ENCODE measurements at places on chromosomes 5 and 9.

DNA sequence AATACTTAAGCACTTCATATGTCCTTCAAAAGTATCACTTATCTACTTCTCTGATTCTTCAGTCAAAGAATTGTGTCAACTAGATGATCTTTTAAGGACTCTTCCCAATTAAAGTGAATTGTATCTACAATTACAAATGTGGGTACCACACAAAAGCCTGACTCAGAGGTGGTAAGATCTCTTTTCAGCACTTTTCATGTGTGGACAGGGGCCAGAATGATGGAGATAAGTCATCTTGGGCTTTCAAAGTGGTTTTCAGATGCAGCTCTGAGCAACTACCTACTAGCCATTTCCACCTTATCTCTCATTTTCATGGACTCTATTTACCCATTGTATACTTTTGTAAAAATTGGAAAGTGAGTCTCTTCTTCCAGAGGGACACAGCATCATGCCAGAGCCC is 8.4 kb downstream of the COX7C start:
- no peak for DNase-seq

- DNase-seq = peak; percentile 40
Measured at GRCh38 chr5:149474198-149474597, 77.0 kb downstream of the CSNK1A1 start.

DNA sequence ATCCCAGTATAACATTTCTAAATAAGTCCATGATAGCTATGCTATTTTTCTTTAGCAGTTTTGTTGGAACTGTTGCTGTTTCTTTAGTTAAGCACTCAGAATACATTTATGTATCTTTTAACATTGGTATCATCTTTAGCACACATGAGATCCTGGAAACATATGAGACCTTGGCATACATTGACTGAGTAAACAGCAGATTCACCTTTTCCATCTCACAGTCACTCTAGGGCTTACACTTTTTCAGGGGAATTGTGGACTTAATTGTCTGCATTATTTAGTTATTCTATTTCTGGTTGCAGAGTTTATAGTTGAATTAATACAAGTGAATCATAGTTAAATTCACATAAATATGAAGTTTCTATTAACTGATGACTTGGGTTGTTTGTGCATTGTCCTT is 70.1 kb downstream of the COMMD10 start:
- DNase-seq = no peak

- DNase-seq = no peak
Measured at GRCh38 chr9:134175808-134176598, 11.6 kb upstream of the RNU6ATAC start.

- no peak for DNase-seq
Measured at GRCh38 chr5:92637960-92638359, 943.1 kb downstream of the NR2F1-AS1 start.

- DNase-seq = no peak
Measured at GRCh38 chr9:95074632-95075031, 242.9 kb downstream of the FANCC start.

DNA sequence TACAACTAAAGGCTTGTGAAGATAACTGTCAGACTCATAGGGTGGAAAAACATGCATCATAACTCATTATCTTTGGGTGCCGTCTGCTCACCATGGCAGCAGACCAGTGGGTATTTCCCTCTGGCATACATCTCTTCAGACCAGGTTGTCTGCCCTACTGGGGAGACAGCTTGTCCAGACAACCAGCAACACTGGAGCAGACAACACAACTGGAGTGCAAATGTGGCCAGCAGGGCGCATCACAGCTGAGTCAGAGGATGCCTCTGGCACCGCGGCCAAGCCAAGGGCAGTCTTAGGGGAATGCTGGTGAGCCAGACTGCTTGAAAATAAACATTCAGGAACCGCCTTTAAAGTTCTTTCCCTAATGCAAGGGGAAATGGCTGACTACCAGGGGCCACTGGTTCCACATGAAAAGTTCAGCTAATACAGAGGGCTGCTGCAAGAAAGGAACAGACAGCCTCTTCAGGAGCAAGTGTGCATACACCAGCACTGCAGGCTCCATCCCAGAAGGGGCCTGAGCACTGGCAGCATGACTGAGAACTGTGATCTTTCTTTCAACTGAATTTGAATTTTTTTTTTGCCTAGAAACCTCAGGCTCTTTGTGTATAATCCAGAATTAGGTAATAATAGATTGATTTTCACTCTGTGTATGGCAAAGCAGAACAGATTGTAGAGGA is 77.3 kb downstream of the MAMDC2 start:
- DNase-seq = peak; percentile 96

DNA sequence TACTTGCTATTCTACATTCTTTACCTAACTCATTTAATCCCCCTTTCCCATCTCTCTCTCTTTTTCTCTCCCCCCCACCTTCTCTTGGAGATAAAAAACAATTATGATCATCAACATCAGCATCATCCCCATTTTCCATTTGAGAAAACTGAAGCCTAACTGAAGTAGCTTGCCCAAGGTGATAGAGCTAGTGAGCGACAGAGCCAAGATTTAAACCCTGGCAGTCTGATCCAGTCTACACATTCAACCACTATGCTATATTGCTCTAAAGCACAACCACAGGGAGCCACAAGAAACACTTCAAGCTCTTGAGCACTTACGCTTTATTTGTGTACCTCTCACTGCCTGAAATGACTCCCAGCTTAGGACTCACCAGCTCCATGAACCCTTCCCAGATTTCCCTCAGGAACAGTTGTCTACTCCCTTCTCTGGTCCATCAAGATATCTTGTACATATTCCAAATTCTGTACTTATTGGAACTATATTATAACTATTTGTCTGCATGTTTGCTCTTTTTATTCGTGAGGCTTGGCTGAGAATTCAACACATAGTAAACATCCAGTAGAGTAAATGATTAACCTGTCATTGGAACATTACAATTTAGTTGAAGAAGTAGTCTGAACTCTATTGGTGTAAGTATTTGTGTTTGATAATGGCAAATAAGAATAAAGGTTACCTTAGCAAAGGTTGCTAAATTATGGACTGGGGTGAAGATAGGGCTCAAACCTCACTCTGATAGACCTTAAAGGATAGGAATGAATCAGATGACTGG is 164.8 kb downstream of the EFNA5 start:
- no peak for DNase-seq

DNA sequence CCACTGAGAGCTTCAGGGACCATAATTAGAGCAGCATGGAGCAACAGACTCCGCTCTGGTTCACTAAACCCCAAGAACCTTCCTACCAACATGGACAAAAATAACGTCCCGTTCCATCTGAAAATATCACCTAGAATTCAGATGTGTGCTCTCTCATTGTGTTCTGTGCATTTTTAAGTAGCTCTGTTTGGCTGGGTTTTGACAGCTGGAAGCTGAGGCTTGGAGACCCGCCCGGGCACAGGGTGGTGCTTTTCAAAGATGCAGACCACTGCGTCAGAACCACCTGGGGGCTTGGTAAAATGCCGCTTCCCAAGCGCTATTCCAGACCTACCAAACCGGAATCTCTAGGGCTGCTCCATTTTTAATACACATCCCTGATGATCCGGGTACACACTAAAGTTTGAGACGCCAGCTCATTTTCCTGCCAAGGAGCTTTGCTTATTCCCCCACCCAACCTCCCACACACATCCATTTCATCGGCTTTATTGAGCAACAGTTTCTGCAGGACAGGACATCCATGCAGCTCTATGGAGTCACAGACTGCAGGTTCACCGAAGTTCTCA is 104.8 kb downstream of the GABBR2 start:
- DNase-seq = peak; percentile 74

- no peak for DNase-seq
Measured at GRCh38 chr9:11779971-11780370, 913.2 kb upstream of the TYRP1 start.

DNA sequence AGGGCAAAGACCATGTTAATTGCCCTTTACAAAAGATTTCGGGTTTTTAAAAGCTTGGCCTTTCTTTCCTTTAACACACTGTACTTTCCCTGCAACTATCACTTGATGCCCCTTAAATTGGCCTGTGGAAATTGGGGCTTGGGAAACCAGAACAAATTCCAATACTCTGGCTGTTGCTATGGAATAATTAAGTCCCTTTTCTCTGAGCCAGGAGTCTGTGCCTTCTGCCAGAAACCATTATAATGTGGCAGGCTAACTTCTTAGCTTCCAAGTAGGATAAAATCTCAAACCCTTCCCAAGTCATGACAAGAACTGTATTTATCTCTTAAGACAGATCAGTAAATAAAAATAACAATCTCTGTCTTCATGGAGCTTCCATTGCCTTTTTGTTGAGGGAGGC is 1.1 kb upstream of the SPINK1 start:
- no peak for DNase-seq

- DNase-seq = no peak
Measured at GRCh38 chr5:177445052-177445916, 1.3 kb upstream of the PRR7 start.

DNA sequence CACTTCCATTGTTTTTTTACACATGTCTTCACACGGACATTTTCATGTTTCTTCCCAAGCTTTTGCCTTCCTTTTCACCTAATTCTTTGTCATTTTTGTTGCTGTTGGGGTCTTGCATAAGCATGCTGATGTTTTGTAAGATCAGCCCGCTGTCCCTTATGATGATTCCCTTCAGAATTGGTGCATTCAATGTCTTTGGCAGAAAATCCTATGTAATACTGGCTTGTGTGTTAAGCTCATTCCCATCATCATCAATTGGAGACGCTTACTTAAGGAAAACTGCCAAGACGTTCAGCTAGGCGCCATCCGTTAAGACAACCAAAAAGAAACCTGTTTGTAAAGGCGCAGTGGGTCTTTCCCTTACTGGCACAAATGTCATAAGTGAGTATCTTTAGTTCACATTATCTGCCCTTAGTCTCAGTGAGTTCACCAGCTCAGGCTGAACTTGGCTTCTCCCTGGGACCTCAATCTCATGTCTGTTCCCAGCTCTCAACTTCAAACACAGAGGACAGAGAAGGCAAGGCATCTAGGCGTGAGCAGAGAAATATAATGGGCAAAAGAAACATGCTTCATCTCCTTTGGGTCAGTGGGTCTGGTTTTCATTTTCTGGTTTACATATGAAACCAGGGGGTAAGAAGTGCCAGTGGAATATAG is 97.9 kb downstream of the EFNA5 start:
- no peak for DNase-seq

DNA sequence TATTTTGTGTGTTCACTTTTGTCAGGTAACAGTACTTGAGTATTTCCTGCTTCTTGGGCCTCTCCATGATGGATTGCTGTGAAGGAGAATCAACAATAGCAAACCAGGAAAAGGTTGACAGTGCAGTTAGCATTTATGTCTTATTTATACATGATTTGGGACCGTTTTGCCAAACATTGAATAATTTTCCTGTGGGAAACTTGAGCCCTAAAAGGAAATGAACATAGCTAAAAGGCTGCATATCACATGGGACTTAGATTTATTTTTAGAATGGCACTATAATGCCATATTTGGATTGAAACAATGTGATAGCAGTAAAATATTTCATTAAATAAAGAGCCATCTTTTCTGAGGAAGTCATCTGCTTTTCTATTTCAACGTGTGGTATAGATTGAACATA is 15.3 kb downstream of the GPR21 start:
- DNase-seq = peak; percentile 40

DNA sequence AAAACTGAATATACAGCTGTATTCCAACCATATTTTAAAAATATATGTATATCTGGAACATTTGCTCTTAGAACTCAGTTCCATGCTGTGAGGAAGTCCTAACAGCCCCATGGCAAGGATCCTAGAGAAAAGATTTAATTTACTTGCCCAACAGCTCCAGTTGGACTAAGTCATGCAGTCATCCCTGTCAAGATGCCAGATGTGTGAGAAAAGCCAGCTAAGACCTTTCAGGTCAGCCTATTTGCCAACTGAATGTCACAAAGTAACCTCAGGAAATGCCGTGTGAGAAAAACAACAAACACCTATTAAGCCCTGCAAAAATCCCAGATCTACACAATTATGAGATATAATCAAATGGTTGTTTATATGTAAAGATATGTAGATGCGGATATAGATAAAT is 416.3 kb downstream of the NR2F1-AS1 start:
- DNase-seq = peak; percentile 94

DNA sequence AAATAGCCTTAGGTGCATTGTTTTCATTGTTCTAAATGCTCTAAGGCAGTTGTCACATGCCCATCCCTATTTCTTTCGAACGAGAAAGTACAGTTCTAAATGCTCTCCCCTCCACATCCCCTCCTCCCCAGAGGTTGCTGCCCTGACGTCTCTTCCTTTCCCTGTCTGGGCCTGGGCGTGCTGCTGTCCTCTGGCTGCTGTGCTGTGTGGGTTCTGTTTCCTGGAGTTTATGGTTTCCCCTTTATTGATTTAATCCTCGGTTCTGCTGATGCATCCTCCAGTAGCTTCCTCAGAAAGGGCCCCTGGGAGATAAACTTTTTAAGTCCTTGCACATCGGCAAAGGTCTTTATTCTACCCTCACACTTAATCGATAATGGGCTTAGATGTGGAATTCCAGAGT is 48.8 kb downstream of the MVB12B start:
- DNase-seq = peak; percentile 32

GRCh38 chr5:97078958-97079743 is 63.3 kb downstream of the LIX1 start:
- peak; percentile 89 for DNase-seq

- no peak for DNase-seq
Measured at GRCh38 chr9:89877051-89878002, 272.5 kb downstream of the GADD45G start.

DNA sequence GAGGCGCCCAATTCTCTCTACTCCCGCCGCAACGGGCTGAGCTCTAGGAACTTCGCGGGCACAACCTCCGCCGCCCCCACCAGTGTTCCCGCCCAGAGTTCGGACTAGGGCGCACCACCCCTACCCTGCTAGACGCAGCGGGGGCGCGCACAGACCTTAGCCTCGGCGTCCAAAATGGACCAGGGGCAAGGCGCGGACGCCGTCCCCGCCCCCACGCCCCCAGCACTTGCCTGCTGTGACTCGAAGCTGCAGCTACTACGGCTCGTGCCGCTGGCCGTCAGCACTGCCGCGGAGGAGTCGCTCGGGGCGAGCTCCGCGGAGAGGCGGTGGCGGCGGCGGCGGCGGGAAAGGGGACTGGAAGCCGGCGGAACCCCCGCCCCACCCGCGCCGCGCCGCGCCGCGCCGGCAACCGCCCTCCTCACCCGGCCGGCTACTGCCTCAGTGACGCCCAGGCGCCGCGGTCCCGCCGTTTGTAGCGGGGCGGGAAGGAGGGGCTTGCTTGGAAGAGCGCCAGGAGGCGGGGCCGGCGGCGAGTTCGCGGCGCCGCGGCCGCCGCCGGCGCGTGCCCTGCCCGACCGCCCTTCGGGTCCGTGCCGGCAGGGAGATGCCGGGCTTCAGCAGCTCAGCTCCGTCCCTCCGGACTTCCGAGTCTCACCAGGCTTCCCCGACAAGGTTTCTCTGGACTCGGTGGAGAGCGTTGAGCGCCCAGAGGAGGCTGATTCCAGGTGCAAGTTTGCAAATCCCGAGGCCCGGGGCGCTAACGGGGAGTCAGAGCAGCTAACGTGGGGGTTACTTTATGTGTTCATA is 4.5 kb downstream of the ELAVL2 start:
- DNase-seq = no peak

DNA sequence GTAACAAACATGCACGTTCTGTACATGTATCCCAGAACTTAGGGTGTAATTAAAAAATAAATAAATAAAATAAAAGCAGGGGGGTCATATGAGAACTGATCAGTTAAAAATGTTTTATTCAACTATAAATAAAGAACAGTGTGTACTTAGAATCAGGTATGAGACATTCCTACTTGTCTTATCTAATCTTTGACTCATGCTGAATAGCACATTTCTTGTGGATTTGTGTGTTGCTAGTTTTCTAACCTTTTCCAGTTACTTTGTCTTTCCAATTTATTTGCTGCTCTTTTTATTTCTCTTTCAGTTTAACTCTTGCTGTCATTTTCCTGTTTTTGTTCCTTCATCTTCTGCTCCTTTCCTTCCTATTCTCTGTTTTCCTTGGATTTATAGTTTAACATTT is 1917.1 kb upstream of the CDH6 start:
- DNase-seq = no peak

Measured in fibroblast of mammary gland (primary cell).